RPMI7951 (cell line): ENCODE measurements at places on chromosomes 6 and 20. TPM values are rescaled to one million over a fixed set of nuclear protein-coding genes. Genes with fewer than 3 reads are reported as not detected.

DNA sequence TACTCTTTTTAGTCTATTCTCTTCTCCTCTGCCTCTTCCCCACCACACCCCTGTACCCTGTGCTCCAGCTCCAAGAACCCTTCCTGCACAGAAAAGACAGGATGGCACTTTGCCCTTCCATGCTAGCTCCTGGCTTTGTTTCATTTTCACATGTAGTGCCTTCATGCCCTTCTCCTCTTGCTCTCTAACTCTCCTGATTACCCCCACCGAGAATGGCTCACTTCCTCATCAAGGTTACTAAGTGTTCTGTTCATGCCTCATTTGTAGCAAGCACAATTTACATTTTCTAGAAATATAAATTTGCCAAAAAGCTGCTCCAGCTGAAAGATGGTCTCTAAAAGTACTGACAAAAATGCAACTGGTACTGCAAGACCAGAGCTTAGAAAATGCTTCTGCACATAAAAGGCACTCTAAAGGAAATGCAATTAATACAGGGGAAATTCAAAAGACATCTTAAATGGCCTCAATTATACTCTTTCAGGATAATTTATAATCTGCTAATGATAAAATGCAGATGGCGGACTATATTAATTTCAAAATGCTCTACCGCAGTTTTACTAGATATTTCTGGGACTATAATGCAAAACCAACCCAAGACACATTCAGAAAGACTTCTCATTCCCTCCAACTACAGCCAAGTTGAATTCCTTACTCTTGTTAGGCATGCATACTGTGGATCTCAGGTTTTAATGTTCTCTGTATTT is 570.2 kb downstream of the PRKN start:
- no peak for DNase-seq

DNA sequence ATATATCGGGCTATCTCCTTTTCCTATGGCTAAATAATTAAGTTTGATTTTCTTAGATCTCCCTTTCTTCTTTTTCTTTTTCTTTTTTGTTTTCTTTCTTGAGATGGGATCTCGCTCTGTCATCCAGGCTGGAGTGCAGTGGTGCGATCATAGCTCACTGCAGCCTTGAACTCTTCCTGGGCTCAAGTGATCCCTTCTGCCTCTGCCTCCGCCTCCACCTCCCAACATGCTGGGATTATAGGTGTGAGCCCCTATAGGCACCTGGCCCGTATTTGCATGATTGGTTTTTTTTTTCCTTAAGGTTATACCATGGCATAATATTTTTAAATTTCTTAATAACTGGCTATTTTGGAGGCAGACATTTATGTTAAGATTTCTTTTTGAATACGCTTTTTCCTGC is 106.3 kb downstream of the SCAF8 start:
- no peak for DNase-seq

- DNase-seq = no peak
Measured at GRCh38 chr6:116764961-116765841, at the start of gene FAM162B. FAM162B (minus strand) TSS chr6:116765719; CDS start chr6:116765576, 143 bp downstream.

The WFDC12 gene
- not detected in 2 replicates for total RNA-seq

The ALDH5A1 gene
- total RNA-seq = under 0.01 and 0.68 TPM in 2 replicates

GRCh38 chr6:116218172-116218633 is 35.7 kb downstream of the TSPYL4 start:
- no peak for DNase-seq

- no peak for DNase-seq
Measured at GRCh38 chr6:107653861-107654394, 164.0 kb downstream of the SOBP start.

DNA sequence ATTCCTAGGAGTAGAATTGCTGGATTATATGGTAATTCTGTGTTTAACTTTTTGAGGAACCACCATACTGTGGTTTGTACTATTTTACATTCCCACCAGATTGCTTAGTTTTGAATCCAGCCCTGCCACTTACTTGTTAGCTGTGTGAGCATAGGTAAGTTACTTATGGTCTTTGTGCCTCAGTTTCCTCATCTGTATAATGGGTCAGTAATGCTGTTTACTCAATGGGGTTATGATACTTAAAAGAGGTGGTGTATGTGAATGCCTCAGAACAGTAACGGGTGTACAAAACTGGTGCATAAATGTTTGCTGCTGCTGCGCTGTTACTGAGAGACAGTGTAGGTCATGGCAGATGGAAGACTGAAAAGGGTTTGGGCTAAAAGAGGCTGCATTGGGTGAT is 239.3 kb downstream of the NRN1 start:
- DNase-seq = no peak
